Calu3 (cell line): ENCODE measurements at places on chromosomes 6 and 20. TPM values are rescaled to one million over a fixed set of nuclear protein-coding genes. Genes with fewer than 3 reads are reported as not detected.
A peak's percentile ranks its signal among the peaks of the same experiment; 100 is the strongest.

DNA sequence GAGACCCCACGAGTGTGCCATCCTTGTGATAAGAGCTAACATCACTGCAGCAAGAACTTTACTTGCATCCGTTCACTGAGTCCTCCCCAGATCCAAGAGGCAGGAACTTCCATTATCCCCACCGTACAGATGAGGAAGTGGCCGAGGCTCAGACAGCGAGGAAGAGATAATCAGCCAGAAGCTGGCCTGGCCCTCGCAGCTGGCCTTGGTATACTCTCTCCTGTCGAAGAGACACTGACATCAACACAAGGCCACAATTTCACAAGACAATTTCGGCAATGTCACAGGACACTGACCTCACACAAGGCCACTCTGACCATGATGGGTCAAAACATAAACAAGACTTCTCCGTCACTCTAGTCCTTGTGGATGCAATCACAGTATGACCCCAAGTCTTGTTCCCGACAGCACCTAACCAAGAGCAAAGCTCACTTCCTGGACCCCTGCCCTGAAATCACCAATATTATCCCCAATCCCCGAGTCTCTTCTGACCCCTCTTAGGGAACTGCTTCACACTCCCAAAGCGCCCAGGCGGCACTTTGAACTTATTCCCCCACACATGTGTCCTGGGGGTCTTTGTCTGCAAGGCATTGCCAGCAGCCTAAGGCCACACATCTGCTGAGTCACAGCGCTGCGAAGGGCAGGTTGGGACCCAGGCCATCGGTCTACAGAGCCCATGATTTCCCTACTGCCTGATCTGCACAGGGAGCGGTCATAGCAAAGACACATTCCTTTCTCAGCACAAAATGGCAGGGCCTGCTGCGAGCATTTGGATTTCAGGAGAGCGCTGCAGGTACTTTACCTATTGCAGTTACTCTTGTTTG is 14.8 kb upstream of the VAPB start:
- DNase-seq, result no peak

- no peak for DNase-seq
Measured at GRCh38 chr6:30679765-30680535, 6.5 kb downstream of the PPP1R18 start.

DNA sequence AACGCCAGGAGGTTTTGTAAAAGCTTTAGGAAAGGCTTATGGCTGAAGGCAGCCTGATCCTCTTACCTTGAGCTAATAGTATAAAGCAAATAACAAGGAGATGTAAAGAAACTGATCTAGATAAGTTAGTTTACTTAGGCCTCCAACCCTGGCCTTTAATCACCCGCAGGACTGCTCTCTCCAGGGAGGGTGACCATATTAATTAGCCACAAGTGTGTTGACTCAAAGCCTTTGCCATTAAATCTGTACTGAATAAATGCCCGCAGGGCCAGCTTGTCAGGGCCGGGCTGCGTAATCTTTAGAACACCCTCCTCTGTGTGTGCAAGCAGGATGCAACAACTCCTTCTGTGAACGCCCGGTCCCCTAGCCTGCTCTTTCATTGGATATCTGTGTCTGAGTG is 6.1 kb upstream of the PRSS16 start:
- DNase-seq, result no peak

DNA sequence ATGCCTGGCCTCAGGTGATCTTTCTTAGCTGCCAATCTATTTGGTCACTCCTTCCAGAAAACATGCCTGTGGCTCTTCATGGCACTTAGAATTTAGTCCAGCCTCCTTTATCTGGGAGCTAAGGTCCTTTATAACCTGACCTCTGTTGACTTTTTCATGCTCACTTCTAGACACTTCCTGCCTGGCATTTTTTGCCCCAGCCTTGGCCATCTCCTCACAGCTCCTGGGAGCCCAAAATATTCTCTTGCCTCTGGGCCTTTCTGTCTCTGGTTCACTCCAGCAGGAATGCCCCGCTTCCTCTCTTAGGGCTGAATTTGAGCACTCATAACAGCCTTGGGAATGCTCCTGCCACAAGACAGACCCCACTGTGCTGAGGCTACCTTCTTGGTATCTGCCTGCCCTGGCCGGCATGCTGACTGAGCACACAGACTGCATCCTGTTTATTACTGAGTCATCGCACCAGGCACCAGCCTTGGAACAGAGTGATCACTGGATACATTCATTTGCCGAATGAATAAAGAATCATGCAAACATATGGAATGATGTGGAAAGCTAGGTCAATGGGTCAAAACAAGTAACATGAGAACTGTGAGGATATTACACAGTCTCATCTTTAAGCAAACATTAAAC is 5.8 kb upstream of the EEF1E1 start:
- DNase-seq, result peak; percentile 29

GRCh38 chr20:1537731-1538058 is 19.8 kb downstream of the SIRPD start:
- no peak for DNase-seq

GRCh38 chr20:33667676-33668465 is 1.1 kb downstream of the ACTL10 start:
- DNase-seq, result peak; percentile 97

GRCh38 chr20:12241065-12241464 is 323.4 kb downstream of the BTBD3 start:
- DNase-seq, result no peak

DNA sequence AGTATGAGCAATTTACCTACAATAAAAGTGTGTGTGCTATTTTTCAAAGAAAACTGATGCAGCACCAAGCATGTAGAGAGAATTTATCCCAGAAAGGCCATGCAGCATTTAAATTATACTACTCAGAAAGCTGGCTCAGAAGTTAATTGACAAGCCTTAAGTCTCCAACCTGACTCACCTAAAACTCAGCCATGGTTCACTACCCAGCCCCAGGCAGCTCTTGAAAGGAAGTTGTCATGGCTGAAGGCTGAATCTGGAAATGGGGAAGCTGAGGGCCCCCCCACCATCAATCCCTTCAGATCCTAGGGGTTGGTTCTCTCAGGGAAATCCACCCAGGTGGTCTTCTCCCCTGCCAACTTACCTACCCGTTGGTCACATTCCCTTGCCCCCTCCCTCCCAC is 19.7 kb downstream of the PPIL6 start:
- no peak for DNase-seq

GRCh38 chr20:44282192-44282591 is 28.8 kb downstream of the FITM2 start:
- no peak for DNase-seq

GRCh38 chr20:59822291-59823029 is 111.0 kb downstream of the SYCP2 start:
- DNase-seq, result no peak

The FABP7 gene
- total RNA-seq, result not detected in 2 replicates

The STMND1 gene
- 0.68 and 0.73 TPM in 2 replicates for total RNA-seq

The TMEM151B gene
- total RNA-seq, result 0.12 TPM in 1 of 2 replicates, not detected in the other

The CBLN4 gene
- not detected in 2 replicates for total RNA-seq

The ULBP3 gene
- total RNA-seq, result 8.4 and 9.8 TPM in 2 replicates

The EIF6 gene
- 271 and 317 TPM in 2 replicates for total RNA-seq

The WFDC2 gene
- total RNA-seq, result 295 TPM in 2 replicates

The PROKR2 gene
- total RNA-seq, result not detected in 2 replicates

The PDE10A gene
- total RNA-seq, result 22.5 and 23.7 TPM in 2 replicates
